ENCODE measurements at places on chromosomes 2 and 18.

GRCh38 chr18:2777241-2777640 is 69.6 kb upstream of the EMILIN2 start:
- no peak for DNase-seq

GRCh38 chr2:43452318-43452731 is 143.5 kb downstream of the THADA start:
- DNase-seq, result no peak

- DNase-seq, result no peak
These were observed 243.9 kb downstream of the VAPA start for GRCh38 chr18:10157706-10158105.

- no peak for DNase-seq
These were observed 36.5 kb upstream of the PGAP1 start for GRCh38 chr2:196963043-196963442.

DNA sequence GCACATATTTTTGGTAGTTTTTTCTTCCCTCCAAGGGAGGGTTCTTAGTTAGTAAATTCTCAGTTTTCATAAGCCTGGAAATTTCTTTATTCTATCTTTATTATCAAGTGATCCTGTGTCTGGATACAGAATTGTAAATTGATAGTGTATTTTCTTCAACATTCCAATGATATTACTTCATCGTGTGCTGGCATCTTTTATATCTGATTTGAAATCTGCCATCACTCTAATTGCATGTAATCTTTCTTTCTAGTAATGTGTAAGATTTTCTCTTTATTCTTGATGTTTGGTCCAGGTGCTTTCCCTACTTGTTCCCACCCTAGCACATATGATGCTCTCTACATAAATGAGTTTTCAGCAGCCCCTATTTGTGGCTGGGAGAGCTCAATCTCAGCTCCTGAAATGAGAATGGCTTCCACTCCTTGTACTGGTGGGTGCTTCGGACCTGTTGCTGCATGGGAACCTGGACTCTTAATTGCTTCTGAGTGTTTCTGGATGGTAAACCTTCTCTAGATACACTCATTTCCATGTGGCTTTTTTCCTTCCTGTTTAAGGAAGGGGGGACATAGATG is 102.7 kb downstream of the SMIM21 start:
- no peak for DNase-seq

DNA sequence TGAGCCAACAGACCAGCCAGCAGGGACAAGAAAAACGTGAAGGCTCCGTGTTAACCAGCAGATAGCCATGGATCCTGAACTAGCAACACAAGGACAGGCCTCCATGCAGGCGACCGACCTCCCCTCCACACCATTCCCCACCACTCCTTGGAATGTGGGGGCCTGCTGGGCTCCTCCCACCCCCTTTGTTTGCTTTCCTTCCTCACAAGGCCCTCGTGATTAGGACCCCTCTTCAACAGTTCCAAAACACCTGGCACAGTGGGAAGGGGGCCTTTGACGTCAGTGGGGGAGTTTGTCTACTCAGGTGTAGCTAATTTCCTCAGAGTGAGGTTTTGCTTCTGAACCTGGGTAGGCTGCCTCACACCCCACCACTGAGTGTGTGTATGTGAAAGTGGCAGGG is 37.8 kb downstream of the SLC14A2 start:
- DNase-seq, result no peak

GRCh38 chr2:10919410-10919770 is 7.7 kb downstream of the KCNF1 start:
- no peak for DNase-seq

DNA sequence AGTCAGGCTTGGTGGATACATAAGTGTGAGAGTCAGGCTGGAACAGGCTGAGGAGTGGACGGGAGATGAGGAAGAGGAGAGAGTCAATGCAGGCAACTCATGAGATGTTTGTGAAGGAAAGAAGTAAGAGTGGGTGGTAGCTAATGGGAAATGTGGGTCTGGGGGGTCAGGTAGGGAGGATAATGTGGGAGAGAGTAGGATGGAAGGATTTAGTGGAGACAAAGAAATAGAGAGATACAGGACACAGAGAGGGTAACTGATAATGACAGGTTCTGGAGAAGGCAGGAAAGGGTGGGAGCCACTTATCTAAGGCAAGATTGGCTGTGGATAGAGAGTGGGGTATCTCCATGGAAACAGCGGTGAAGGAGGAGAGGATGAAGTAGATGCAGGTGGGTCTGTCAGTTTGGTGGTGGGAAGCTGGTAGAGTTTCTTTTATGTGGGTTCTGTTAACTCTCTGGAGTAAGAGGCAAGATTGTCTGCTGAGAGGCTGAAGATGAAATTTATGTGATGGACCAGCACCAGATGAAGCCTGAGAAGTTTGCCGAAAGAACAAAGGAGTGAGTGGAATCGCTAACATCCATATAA is 190.6 kb upstream of the SPRED2 start:
- no peak for DNase-seq

DNA sequence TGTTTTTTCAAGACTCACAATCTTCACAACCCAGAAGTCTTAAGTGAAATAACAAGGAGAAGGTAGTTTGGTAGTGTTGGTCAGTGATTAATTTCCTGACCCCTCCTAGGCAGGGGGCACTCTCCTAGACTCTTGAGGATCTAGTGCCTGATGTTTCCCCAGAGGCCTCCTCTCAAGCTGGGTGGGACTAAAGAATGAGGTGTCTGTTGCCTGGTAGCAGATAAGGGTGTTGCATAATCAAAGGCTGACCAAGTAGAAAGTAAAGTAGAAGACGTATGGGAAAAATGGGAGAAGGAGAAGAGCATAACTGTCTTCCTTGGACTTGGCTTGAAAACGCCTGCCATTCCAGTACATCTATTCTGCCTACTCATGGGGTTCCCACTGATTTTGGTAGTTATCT is 37.8 kb downstream of the VIT start:
- no peak for DNase-seq

- no peak for DNase-seq
These were observed 149.2 kb upstream of the NOSTRIN start for GRCh38 chr2:168652997-168653921.

DNA sequence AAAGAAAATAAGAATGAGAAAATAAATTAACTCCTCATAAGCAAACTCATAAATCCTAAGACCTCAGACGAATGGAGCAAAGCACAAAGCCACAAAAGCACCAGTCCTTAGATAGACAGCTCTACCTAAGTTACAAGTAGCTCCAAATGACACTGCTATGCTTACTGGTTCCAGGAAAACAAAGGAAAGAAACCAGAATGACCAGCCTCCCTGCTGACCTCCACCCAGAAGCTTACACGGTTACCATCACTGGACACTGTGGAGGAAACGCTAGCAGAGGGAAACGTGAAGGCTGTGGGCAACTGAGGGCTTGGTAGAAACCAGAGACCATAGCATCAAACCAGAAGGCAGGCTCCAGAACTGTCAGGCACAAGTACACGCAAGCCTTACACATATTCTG is 67.8 kb downstream of the STK39 start:
- no peak for DNase-seq

- DNase-seq, result no peak
These were observed 141.1 kb downstream of the EN1 start for GRCh38 chr2:118706371-118706770.

GRCh38 chr18:46250084-46250811 is 146.1 kb downstream of the HAUS1 start:
- peak; percentile 82 for DNase-seq

- DNase-seq, result peak; percentile 55
These were observed 420.2 kb upstream of the CHST9 start for GRCh38 chr18:27605107-27605834.

- no peak for DNase-seq
These were observed at the start of gene FEV for GRCh38 chr2:218985021-218985324. Gene FEV, minus strand, starts transcription at chr2:218985184. Its CDS starts 109 bp downstream, at chr2:218985075.

DNA sequence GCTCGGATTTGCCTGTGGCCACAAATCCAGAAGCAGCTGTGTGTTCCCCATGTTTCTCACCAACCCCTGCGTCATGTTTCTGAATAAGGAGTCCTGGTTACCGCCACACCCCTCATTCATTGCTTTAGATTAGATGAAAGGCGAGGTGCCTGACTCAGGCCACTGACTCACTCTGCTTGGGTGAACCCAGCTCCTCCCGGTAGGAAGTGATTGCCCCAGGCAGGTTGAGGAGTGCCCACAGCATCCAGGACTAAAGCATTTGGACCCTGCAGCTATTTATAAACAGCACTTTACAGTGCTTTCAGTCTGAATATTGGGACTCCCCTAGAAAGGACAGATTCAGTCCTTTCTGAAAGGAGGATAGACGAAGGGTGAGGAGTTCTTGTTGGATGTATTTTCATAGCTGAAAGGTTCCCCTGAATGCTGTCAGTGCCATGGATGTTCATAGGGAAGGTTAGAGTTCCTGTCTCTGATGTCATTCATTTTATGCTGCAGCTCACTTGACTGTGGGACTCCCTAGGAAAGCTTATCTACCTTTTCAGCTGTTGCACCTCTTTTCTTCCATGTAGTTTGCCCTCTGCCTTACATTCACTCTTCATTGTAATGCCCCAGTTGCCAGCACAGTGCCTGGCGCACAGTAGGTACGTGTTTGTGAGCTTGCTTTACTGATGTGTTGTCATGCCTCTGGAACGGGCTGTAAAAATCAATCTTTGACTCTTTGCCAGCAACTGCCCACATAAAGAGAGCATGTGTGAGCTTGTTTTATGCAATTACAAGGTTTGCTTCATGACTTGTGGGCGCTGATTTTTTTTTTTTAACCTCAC is 14.9 kb downstream of the ITGA6 start:
- peak; percentile 94 for DNase-seq

GRCh38 chr2:241809383-241810306 is 652 bp downstream of the NEU4 start:
- DNase-seq, result no peak

DNA sequence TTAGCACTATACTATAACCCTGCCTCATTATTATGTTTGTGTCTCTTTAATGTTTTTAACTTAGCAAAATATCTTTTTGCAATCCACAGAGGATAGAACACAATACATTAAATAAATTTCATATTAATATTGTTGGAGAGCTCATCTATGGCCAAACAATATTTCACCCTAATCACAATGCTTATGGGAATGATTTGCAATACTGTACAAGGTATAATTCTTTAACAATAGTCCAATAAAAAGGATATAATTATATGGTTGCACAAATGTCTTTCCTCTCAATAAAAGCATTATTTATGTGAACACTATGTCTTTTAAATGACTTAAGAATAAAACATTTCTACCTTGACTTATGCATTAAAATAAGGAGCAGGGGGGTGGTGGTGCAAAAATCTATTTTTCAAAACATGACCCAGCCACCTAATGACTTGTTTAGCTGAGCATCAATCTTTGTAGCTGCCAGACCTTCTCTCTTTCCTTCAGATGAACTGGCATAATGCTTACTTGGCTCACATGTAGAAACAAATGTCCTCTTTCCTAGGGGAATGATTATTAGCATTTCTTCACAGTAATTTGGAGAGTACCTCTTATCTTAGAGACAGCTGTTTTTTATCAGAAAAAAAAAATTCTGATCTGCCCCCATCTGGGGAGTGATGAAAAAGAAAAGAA is 1933.6 kb upstream of the LRRTM1 start:
- no peak for DNase-seq

DNA sequence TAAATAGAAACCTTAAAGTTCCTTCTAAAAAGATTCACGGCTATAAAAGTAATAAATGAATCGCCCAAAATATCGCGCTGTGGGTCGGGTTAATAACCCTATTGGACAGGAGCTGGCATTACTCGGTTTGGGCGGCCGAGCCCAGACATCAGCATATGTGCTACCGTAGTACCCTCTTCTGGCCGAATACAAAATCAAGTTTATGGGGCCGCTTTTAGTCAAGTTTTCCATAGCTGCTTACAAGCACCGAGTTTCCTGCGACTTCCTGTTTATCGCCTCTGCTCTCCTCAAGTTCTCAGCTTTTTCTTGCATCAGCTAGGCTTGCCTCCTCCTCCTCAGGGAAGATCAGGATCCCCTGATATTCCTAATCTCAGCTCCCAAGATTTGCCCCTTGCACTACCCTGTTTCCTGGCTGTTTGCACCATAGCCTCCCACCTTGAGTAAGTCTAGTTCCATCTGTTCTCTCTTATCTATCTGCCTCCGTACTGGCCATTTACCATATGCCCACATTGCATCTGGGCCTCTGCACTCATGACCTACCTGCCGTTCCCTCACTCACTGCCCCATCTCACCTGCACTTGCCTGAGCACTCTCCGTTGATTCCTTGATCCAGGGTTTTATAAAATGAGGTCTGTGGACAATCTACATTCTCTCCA is 56.1 kb downstream of the SLC35F5 start:
- no peak for DNase-seq

GRCh38 chr2:939936-940601 is 10.6 kb upstream of the SNTG2 start:
- peak; percentile 19 for DNase-seq

- no peak for DNase-seq
These were observed 7.1 kb downstream of the KCNE4 start for GRCh38 chr2:223058952-223059716.

DNA sequence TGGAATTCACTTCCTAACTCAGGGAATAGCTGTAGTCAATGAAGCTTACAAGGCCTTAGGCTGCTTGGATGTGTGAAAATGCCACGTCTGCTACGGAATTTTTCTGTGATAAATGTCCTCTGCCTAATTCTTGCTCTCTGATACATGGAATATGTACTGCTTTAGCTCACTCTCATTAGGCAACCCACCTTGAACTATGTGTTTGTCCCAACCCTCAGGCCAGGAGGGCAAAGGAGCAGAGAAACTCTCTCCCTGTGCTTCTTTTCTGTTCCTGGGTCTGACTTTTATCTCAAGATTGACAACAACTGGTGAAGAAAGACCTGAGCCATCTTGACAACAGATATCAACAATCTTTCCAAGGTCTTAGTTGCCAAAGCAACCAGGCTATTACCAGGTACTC is 143.9 kb downstream of the GCA start:
- DNase-seq, result no peak

GRCh38 chr2:60699617-60700016 is 56.5 kb upstream of the PAPOLG start:
- DNase-seq, result no peak

DNA sequence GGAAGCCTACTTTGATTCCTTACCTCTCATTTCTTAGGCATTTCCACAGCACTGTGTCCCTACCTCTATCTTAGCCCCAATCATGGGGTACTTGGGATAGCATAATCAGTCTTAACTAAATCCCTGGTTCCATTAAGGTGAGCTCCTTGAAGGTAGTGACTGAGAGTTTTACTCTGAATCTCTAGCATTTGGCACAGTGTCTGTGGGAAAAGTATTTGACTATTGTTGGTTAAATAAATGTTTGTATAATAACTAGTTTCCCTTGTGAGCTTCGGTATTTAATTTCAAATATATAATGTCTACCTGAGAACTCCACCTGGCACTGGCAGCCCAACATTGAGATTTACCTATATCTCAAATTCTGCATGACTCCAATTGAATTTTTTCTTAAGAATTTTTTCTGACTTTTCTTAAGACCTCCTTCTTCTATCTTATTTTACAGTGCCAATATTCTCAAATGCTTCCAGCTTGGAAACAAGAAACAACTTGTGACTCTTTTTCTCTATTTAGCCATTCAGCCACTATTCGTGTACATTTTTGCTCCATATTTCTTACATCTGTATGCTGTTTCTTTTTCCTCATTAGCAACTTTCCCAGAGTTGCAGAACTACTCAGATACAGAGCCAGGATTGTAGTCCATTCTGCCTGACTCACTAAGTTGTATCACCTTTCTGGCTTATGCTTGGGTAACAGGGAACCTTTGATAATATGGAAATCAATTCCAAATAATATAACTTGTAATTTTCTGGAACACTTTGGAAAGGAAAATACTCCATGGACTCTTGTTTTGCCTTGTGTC is 214.0 kb upstream of the NT5C1B start:
- no peak for DNase-seq
